ENCODE measurements at places on chromosomes 3 and 15.

- DNase-seq, result no peak
Measured at GRCh38 chr15:74179983-74180880, 6.7 kb downstream of the ISLR start.

GRCh38 chr3:179973931-179974361 lies 62.8 kb downstream of the PEX5L start:
- DNase-seq, result no peak

DNA sequence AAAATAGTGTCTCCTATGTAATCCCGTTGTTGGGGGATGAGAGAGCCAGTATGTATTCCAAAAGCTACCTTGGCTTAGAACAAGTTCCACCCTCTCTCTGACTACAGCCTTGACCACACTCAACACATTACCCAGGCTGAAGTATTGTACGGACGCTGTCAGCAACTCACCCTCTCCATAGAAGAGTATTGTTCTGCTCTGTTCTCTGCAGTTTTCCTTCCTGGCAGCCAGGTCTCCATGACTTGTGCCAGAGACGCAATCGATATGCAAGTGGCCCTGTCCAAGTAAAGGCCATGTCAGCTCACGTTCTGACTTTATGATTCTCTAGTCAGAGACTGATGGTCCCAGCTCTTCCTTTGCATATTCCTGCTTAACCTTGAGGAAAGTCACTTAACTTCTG lies 164.1 kb upstream of the SLCO3A1 start:
- DNase-seq, result no peak

- DNase-seq, result no peak
Measured at GRCh38 chr3:43106293-43106628, 382 bp upstream of the POMGNT2 start.

DNA sequence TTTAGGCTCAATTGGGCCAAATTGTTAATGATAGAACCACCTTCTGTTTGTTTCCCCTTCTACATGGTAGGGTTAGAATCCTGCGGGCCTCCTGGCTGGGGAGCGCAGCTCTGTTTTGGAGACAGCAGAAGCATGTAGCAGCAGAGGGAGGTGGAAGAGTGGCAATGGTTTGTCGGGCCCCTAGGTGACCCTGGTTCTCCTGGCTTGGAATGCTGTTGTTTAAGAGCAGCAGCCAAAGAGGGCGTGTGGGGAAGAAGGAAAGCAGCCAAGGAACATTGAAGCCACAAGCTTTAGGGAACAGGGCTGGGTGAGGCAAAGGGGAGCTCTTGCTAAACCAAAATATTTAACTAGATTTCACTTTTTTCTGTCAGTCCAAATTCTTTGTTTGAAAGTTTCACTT lies 213.7 kb upstream of the NR2E3 start:
- no peak for DNase-seq

- no peak for DNase-seq
Measured at GRCh38 chr15:40369971-40370370, 12.0 kb downstream of the DISP2 start.

DNA sequence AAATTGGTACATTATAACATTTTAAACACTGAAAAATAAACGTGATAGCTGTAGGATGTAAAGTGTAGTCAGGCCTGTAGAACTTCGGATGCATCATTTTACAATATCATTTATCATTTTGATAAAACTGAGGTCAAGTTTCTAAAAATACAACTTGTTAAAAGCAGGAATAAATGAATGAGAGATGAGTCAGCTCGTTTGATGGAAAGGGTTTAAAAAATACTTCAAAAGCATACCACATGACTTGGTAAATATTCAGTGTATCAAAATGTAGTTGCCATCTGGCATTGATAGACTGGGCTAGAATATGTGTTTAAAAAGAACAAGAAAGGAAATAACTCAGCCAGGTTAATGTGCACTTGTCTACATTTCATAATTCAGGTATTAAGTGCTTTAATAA lies 357.0 kb downstream of the TIGIT start:
- no peak for DNase-seq

- no peak for DNase-seq
Measured at GRCh38 chr15:101543926-101544612, 54.6 kb upstream of the PCSK6 start.

DNA sequence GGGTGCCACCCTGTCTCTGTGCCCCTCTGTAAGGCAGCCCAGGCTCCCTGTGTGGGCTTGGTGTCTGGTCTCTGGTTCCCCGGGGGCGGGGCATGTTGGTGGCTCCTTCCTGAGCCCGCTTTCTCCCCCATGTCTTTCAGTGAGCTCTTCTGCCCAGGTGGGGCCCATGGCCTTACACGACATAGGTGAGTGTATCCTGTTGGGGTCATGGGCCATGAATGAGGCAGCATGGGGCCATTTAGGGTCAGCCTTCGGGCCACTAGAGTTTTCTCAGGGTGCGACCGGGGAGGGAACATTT lies 195.1 kb downstream of the UBE3A start:
- DNase-seq, result no peak

GRCh38 chr3:6168256-6168655 lies 692.7 kb upstream of the GRM7 start:
- DNase-seq, result no peak

DNA sequence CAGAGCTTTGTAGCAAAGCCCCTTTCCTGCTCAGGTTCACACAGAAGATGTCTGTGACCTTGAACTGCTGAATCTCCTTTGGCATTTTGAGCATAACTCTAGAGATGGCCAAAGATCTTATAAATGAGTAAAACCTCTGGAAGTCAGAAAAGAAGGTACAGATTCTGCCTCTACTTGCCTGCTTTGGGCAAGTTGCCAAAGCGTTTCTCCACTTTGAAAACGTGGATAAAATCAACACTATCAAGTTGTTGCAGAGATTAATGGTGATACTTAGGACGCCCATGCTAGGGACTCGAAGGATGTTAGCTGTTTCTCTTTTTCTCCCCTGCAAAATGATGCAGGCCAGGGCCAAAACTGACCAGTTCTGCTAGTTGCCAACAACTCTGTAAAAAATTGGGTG lies 68.0 kb upstream of the CMTM7 start:
- no peak for DNase-seq
